ENCODE measurements at places on chromosomes 2 and 18.

DNA sequence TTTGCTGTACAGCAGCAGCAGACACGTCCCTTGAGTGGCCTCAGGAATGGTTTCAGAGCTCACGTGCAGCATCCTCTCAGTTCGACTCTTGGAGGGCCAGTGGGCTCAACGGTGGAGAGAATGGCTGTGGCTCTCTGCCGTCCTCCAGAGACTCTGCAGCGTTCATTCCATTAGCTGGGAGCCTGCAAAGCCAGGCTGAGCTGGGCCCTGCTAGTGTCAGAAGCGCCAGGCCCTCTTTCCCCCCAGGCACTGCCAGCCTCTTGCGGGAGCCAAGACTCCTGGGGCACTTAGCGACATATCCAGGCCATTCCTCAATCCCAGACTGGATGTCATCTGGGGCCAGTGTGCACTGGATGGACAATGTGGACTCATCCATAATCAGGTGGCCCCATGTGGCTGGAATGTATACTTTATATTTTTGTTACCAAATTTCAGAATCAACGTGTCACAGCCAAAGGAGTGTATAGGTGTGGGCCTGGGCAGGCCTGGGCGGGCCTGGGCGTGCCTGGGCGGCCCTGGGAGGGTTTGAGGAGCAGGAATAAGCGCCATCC is 125.1 kb upstream of the EPAS1 start:
- DNase-seq = no peak

GRCh38 chr2:143144813-143145455 is 15.7 kb downstream of the ARHGAP15 start:
- DNase-seq = no peak

DNA sequence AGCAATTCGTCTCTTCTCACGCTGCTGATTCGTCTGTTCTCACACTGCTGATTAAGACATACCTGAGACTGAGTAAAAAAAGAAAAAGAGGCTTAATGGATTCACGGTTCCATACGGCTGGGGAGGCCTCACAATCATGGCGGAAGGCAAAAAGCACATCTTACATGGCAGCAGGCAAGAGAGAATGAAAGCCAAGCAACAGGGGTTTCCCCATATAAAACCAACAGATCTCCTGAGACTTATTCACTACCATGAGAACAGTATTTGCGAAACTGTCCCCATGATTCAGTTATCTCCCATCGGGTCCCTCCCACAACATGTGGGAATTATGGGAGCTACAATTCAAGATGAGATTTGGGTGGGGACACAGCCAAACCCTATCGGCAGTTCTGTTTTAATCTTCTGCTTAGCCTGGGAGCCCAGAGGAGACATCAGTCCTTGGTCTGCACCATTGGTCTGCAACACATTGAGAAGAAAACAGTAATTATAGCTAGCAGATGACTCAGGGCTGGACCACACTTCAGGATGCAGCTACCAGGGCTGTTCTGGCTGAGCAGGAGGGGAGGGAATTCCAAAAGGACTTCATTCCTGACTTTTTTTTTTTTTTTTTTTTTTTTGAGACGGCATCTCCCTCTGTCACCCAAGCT is 69.4 kb downstream of the CABLES1 start:
- no peak for DNase-seq

DNA sequence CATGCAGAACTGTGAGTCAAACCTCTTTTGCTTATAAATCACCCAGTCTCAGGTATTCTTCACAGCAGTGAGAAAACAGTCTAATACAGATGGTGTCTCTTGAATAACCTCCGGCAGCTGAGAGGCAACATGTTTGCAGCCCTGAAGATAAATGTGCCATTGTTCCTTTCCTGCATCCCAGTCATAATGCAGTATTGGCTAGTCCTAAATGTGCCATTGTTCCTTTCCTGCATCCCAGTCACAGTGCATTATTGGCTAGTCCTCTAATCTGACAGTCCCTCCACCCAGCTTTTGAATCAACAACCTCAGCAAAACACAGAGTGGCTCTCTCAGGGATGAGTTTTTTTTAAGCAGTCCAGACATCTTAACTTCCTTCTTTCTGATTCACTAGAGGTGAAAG is 550.7 kb downstream of the RIT2 start:
- DNase-seq = no peak

- DNase-seq = no peak
Observed at GRCh38 chr2:42128721-42129486, 40.2 kb upstream of the EML4 start.

DNA sequence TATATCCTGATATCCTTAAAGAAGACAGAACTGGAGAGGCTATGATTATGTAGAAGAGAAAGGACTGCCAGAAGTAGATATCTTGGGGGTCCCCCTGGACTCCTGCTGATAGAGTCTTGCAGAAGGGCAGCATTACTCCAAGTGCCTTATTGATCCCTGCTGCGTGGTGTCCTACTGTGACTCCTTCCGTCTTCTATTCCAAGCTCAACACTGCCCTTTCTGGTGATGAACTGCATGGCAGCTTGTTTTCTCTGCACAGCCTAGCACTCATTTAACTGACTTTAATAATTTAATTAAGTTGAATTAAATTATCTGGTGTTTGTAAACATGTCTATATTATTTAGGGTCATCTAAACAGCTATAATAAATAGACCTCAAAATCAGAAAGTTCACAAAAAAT is 194.1 kb upstream of the DSEL start:
- DNase-seq = no peak

GRCh38 chr2:223219872-223220657 is 168.1 kb downstream of the KCNE4 start:
- DNase-seq = no peak

DNA sequence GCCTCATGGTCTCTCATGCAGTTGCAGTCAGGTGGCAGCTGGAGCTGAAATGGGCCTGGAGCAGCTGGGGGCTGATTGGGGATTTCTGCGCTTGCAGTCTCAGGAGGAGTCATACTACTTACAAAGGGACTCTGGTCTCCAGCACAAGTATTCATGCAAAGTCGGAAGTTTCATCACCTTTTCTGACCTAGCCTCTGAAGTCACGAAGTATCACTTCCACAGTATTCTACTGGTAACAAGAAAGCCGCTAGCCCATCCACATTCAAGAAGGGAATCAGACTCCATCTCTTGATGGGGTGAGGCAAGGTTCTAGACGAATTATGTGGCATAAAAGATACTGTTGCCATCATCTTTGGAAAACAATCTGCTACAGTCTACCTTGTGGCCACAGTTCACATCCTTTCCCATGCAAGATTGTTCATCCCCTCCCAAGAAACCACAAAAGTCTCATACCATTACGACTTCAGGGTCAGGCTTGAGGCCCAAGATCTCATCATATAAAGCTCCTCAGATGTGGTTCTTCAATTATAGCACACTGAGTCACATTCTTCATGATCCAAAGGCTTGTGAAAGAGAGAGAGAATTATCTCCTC is 95.3 kb downstream of the SMC6 start:
- DNase-seq = no peak

DNA sequence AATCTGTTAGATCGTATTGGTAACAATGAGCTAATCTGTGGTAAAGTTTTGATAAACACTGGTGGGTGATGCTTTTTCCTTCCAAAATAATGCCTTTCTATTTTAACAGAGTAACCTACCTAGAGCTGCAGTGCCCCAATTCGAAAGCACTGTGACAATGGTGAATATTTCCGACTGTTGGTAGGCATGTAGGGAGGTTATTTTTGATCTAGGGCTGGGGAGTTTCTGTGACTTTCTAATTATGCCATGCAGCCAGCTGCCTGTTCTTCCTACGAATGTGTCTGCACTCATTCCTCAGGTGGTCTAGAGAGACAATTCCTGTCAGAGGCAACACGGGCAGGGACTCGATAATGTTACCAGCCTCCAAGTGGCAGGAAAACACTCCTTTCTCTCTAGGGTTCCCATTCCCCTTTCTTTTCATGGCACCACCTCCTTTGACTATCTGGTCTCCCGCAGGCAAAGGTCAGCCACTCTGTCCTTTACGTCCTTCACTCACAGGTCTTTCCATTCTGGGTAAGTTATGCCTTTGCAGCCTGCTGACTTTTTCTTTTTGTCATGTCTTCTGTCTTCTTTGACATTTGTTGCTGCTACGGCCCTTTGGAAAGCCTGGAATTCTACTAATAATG is 167.2 kb upstream of the MGAT5 start:
- DNase-seq = no peak

DNA sequence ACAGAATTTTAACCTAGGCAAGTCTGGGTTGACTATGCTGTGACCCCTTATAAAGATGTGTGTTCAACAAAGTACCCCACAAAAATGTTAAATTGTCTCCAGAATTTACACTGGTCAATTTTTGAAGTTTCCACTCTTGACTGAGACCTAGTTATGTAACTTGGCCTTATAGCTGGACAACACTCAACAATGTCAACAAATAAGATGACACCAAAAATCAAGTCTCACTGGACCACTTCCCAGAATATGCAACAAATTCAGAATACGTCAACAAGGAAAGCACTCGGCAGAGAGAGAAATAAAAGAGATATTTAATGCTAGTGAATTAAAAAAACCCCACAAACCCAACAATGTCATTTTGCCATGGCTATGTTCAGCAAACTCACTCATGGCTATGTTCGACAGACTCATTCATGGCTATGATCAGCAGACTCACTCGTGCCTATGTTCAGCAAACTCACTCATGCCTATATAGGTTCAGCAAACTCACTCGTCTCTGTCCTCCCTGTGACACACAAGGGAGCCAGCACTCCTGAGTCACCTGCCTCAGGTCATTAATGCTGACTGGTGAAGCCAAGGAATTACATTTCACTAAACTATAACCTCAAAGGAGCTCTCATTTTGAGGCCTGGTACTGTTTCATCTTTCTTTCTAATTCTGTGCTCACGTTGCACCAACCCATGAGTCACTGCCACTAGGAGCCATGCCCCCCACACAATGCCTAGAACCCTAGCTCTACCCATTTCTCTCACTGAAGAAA is 72.7 kb downstream of the PTPN2 start:
- no peak for DNase-seq

GRCh38 chr2:209937893-209938292 is 64.5 kb upstream of the RPE start:
- no peak for DNase-seq

- DNase-seq = no peak
Observed at GRCh38 chr2:213227458-213227857, 56.8 kb upstream of the SPAG16 start.

DNA sequence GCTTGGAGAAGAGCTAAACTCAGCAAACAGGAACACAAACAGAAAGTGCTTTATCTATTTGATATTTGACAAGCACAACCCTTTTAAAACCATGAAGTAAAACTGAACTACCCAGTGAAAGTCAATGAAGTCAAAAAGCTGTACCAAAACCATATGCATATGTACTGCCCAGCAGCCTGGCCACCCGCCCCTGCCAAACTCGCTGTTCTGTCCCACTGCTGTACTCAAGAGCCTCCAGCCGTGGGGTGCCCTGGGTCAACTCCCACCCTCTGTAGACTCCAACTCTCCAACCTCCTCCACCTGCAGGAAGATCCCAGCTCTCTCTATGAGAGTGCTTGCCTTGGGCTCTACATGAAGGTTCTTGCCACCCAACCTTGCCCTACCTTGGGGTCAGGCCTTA is 268.2 kb downstream of the AGPS start:
- no peak for DNase-seq

GRCh38 chr2:118968961-118969733 is 27.2 kb downstream of the MARCO start:
- no peak for DNase-seq

GRCh38 chr2:162478721-162479129 is 134.8 kb downstream of the GCA start:
- DNase-seq = no peak

DNA sequence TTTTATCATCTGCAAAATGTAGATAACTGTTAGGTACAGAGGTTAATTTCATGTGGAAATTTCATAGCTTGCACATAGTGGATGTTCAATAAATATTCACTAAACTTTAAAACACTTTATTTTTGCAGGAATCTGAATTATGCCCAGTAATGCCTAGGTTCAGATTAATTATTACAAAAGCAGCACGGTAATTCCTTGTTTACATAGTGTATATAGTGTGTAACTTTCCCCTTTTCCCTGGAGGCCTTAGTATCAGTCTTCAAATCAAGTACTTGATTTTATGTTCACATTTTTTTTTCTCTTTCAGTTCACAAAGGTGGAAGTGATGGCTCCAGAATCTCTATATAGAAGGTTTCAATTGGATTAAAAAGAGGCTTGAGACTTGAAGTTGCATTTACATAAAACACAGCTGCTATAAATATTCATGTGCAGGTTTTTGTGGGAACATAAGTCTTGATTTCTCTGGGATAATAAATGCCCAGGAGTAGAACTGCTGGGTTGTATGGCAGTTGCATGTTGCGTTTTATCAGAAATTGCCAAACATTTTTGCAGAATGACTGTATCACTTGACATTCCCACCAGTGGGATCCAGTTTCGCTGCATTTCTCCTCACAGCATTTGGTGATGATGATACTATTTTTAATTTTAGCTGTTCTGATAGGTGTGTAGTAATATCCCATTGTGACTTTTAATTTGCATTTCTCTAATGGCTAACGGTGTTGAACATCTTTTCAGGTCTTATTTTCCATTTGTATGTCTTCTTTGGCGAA is 27.6 kb upstream of the LGALSL start:
- DNase-seq = no peak

GRCh38 chr2:39521876-39522517 is 84.9 kb upstream of the MAP4K3 start:
- DNase-seq = no peak

GRCh38 chr2:157093666-157094065 is 163.8 kb upstream of the GALNT5 start:
- DNase-seq = no peak
